ENCODE measurements at places on chromosomes 6 and 20. TPM values are rescaled to one million over a fixed set of nuclear protein-coding genes. Genes with fewer than 3 reads are reported as not detected.

- no peak for DNase-seq
- peaks cover 8% of the 10 kb centered on the region for H3K36me3 ChIP-seq
- no peaks in the 10 kb centered on the region for H3K27me3 ChIP-seq
- H3K27ac ChIP-seq, result no peak overlapping the region
- H3K4me1 ChIP-seq, result peaks cover 10% of the 10 kb centered on the region
- H3K4me3 ChIP-seq, result no peak overlapping the region
These were observed 20.6 kb upstream of the CHMP4B start for GRCh38 chr20:33790566-33790965.

DDO gene
- 2.2 TPM for total RNA-seq

WDR46 gene
- total RNA-seq, result 30.5 TPM

GRCh38 chr6:118391086-118391485 lies 157.0 kb upstream of the PLN start:
- no peaks in the 10 kb centered on the region for H3K36me3 ChIP-seq
- H3K27me3 ChIP-seq, result no peaks in the 10 kb centered on the region
- no peak overlapping the region for H3K27ac ChIP-seq
- H3K4me1 ChIP-seq, result no peaks in the 10 kb centered on the region
- H3K4me3 ChIP-seq, result no peak overlapping the region

DNA sequence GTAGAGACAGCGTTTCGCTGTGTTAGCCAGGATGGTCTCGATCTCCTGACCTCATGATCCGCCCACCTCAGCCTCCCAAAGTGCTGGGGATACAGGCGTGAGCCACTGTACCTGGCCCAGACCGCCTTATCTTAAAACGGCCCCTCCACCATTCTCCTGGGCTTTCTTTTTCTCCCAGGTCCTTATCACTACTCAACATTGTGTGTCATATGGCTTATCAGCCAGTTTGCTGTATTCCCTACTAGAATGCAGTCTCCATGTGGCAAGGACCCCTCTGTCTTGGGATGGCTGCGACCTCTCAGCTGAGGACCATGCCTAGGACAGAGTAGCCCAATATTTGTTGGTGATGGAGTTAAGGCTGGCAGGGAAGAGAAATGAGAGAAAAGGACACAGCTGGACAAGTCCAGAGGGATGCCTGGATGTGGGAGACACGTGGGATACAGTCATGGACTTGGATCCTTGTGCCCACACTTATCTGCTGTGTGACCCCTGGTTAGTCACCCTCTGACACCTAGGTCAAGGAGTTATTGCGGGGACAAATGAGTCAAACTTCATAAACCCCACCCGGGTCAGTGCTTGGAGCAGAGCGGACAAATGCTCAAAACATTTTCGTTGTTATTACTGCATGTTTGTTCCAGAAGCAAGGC lies 24.0 kb downstream of the ADA start:
- no peak overlapping the region for H3K4me3 ChIP-seq
- no peak overlapping the region for H3K27ac ChIP-seq
- peaks cover 59% of the 10 kb centered on the region for H3K36me3 ChIP-seq
- H3K4me1 ChIP-seq, result no peaks in the 10 kb centered on the region
- no peak for DNase-seq
- H3K27me3 ChIP-seq, result no peaks in the 10 kb centered on the region

CEP57L1 gene
- total RNA-seq, result 18.2 TPM

BPIFA1 gene
- not detected for total RNA-seq

DNA sequence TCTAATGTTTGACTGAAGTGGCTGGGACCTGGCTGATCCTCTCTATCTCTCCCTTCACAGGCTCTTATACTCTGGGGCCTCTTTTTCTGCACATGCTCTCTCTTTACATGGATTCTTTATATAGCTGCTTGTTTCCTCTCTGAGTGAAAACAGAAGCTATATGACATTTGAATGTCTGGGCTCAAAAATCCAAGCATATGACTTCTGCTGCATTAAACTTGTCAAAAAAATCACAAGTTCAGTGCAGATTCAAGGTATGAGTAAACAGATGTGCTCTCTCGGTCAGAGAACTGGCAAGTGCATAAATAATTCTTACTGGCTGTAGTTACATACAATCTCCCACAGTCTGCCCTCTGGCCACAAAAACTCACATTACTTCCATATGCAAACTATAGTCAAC lies 96.6 kb downstream of the LCA5 start:
- H3K4me3 ChIP-seq, result no peak overlapping the region
- H3K36me3 ChIP-seq, result no peaks in the 10 kb centered on the region
- H3K27me3 ChIP-seq, result no peaks in the 10 kb centered on the region
- no peaks in the 10 kb centered on the region for H3K4me1 ChIP-seq

GRCh38 chr20:54014293-54014926 lies 56.0 kb downstream of the BCAS1 start:
- peaks cover 21% of the 10 kb centered on the region for H3K4me1 ChIP-seq
- no peak overlapping the region for H3K27ac ChIP-seq
- no peaks in the 10 kb centered on the region for H3K36me3 ChIP-seq
- no peak for DNase-seq
- no peaks in the 10 kb centered on the region for H3K27me3 ChIP-seq
- H3K4me3 ChIP-seq, result no peak overlapping the region

DNA sequence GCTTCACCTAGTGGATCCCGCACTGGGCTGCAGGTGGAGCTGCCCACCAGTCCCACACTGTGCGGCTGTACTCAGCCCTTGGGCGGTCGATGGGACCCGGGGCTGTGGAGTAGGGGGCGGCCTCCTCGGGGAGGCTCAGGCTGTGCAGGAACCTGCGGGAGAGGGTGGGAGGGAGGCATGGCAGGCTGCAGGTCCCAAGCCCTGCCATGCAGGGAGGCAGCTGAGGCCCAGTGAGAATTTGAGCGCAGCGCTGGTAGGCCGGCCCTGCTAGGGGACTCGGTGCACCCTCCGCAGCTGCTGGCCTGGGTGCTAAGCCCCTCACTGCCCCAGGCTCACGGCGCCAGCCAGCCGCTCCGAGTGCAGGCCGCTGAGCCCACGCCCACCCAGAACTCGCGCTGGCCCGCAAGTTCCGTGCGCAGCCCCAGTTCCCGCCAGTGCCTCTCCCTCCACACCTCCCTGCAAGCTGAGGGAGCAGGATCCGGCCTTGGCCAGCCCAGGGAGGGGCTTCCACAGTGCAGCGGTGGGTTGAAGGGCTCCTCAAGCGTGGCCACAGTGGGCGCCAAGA lies 1407.6 kb downstream of the EPHA7 start:
- H3K36me3 ChIP-seq, result no peaks in the 10 kb centered on the region
- no peak overlapping the region for H3K4me3 ChIP-seq
- H3K4me1 ChIP-seq, result no peaks in the 10 kb centered on the region
- H3K27ac ChIP-seq, result no peak overlapping the region
- peak; percentile 69 for DNase-seq

DNA sequence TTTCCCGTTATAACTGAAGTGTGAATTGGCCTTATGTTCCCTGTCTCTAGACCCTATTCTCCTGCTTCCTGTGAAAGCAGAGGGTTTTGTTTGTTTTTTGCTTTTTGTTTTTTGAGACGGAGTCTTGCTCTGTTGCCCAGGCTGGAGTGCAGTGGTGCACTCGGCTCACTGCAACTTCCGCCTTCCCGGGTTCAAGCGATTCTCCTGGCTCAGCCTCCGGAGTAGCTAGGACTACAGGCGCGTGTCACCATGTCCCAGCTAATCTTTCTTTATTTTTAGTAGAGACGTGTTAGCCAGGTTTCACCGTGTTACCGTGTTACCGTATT lies 674 bp upstream of the GNMT start:
- H3K27me3 ChIP-seq, result no peaks in the 10 kb centered on the region
- H3K36me3 ChIP-seq, result no peaks in the 10 kb centered on the region
- peak overlapping the region; percentile 44 for H3K4me3 ChIP-seq
- peaks cover 16% of the 10 kb centered on the region for H3K4me1 ChIP-seq
- no peak overlapping the region for H3K27ac ChIP-seq

DNA sequence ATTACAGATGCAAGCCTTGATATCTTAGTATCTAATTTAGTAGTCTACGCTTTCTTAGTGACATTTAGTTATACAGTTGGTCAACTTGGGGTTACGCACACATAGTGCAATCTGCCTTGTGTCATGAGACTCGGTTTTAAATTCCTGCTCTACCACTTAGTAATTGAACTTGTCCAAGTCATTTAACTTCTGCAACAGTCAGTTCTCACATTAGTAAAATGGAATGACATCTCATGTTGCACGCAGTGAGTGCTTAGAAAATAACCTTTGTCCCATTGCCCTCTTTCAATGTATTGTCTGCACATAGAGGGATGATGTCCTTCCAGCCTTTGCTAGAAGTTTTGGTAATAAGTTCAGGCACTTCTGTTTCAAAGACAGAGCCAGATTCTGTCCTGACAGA lies 48.6 kb downstream of the TMEM170B start:
- no peak overlapping the region for H3K4me3 ChIP-seq
- peak overlapping the region; percentile 32 for H3K27ac ChIP-seq
- H3K27me3 ChIP-seq, result no peaks in the 10 kb centered on the region
- peaks cover 26% of the 10 kb centered on the region for H3K4me1 ChIP-seq
- H3K36me3 ChIP-seq, result no peaks in the 10 kb centered on the region

DNA sequence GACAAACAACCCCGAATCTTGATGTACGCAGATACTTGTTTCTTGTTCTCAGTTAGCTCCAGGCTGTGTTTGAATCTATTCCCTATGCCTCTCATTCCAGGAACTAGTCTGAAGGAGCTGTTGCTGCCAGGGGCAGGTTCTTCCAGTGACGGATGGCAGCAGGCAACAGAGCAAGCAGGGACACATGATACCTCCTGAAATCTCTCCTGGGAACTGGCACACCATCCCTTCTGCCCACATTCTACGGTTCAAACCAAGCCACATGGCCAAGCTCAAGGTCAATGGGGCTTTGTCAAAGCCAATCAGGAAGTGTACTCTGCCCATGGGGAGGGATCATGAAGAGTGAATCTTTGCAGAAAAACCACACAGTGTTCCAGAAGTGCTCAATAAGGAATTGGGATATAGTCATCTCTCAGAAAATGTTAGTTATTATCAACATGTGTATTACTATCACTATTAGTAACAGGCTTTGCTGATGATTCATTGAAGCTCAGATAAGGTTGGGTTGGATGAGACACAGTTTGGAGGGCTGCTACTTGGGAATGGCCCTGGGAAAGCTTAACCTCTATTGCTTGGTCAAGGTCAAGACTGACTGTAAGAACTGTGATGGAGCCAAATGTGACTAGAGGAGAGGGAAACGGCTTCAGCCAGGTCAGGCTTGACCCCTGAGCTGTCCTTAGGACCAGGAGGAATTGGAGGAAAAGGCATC lies 454.9 kb downstream of the PTPRT start:
- no peaks in the 10 kb centered on the region for H3K4me1 ChIP-seq
- H3K36me3 ChIP-seq, result no peaks in the 10 kb centered on the region
- H3K4me3 ChIP-seq, result no peak overlapping the region
- no peak overlapping the region for H3K27ac ChIP-seq
- H3K27me3 ChIP-seq, result no peaks in the 10 kb centered on the region
- no peak for DNase-seq
